ENCODE measurements at places on chromosomes 12 and 14.
A peak's percentile ranks its signal among the peaks of the same experiment; 100 is the strongest.

GRCh38 chr12:92108651-92109050 is 37.0 kb downstream of the BTG1 start:
- DNase-seq, result no peak

DNA sequence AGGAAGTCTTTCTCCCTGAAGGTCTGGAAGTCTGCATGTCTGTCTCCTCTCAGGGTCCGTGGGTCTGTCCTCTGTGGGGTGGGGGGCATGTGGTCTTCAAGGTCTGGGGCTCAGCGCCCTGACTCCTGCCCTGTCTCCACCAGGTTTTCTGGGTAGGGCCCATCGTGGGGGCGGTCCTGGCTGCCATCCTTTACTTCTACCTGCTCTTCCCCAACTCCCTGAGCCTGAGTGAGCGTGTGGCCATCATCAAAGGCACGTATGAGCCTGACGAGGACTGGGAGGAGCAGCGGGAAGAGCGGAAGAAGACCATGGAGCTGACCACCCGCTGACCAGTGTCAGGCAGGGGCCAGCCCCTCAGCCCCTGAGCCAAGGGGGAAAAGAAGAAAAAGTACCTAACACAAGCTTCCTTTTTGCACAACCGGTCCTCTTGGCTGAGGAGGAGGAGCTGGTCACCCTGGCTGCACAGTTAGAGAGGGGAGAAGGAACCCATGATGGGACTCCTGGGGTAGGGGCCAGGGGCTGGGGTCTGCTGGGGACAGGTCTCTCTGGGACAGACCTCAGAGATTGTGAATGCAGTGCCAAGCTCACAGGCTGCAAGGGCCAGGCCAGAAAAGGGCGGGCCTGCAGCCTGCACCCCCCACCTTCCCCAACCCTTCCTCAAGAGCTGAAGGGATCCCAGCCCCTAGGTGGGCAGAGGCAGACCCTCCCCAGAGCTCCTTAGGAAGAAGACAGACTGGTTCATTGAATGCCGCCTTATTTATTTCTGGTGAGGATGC is 3.4 kb downstream of the AQP5 start:
- no peak for DNase-seq

- DNase-seq, result no peak
These were observed 100.8 kb downstream of the PPHLN1 start for GRCh38 chr12:42426746-42427145.

GRCh38 chr14:56119201-56119981 is 1.2 kb downstream of the PELI2 start:
- peak; percentile 20 for DNase-seq

DNA sequence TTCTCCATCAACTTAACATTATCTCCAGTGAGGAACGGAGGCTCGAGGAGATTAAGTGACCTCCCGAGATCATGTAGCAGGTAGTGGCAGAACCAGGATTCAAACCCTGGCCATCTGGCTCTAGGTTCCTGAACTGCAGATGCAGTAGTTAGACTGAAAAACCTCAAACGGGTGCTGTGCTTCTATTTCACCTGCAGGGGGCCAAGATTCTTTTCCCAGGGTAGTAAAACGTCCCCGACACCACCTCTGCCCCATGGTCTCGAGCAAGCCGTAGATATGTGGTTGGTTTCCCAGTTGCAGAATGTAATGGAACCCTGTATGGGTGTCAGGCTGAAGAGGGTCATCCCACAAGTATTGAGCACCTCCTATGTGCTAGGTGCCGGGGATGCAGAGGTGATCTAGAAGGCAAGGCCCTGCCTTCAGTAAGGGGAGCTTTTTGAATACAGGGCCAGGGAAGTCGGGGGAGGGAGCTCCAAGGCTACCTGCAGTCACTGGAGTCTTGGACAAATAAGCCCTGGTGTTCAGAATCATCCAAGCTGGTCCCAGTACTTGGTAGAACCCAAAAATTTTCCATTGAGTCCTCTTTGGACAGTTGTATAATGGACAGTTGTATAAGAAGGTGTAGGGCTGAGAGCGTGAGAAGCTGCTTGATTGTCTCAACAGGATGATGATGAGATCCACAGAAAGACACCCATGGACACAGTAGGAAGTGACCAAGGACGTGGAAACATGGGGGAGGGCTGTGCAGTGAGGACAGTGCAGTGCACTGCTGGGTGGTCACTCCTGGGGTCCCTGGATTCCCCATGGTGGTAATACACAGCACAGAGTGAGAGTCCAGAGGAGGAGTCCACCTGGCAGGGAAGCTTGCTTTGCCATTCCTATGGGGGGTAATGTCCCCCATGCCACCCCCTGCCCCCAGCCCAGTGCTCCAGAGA is 197.2 kb downstream of the CHST11 start:
- no peak for DNase-seq

DNA sequence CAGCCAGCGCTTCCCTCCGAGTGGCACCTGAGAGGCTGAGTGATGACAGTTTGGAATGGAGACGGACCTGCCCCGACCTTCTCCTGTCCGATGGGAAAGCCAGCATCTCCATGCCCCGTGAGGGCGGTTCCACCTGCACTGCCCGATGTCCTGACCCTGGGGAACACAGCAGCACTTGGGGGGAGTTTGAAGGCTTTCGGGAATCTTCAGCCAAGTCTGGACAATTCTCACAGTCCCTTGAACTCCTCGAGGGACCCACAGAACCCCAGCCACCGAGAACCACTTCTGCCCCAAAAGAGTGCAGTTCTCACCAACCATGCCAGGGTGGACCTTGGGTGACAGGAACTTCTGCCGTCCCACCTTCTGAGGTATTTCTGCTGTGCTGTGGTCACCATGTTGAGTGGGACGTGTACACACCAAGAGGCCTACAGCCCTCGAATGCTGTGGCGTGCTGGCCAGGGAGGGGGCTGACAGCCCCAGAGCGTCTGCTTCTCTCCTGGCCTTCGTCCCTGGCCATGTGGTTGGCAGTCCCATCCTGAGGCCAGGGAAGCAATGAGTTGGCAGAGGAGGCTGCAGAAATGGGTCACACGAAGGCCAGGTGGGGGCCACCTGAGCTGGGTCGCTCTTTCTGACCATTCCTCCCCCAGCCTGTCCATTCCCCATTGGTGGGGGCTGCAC is 1.0 kb downstream of the CLBA1 start:
- no peak for DNase-seq

DNA sequence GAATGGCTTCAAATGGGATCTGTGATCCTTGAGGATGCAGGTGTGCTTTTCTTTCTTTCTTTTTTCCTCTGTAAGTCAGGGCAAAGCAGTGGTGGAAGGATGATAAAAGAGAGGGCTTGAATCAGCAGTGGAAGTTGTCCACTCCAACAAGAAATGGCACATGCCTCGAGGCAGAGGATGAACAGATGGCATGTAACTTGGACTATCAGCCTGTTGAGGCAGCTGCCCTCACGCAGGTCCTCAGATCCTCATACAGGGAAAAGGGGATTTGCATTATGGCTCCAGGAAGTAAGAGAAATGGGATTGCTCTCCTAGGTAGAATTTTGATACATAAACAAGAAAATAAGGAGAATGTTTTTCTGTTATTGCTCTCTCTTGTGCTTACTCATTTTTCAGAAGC is 368.0 kb downstream of the FUT8 start:
- DNase-seq, result no peak

DNA sequence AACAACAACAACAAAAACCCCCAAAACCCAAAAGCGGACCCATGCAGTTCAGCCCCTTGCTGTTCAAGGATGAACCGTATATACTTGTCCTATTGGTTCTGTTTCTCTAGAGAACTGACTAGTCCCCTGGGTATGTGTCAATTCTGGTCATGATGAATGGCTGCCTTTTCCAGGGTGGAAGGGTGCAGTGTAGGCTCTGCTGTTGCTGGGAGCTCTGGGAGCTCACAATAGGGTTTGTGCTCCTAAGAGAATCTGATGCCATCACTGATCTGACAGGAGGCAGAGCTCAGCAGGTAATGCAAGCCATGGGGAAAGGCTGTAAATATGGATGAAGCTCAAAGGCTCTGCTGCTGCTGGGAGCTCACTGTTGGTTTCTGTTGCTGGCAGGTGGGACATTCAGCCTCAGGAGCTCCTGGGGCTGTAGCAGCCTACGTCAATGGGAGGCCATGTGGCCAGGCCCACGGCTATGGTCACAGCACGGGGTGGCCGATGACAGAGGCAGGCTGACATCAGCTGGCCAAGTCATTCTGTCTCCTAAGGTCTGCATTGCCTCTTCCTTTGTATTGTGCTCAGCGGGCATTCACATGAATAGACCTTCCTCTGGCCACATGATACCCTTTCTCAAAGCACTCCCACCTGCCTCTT is 37.9 kb downstream of the DLK1 start:
- no peak for DNase-seq

GRCh38 chr12:76883151-76883550 is 4.3 kb upstream of the CSRP2 start:
- no peak for DNase-seq

GRCh38 chr12:120257041-120257821 is 8.3 kb downstream of the PXN start:
- no peak for DNase-seq

GRCh38 chr14:21036751-21037150 is 2.1 kb upstream of the RNASE13 start:
- no peak for DNase-seq

GRCh38 chr14:21191261-21191808 is 35.5 kb upstream of the OR5AU1 start:
- no peak for DNase-seq

DNA sequence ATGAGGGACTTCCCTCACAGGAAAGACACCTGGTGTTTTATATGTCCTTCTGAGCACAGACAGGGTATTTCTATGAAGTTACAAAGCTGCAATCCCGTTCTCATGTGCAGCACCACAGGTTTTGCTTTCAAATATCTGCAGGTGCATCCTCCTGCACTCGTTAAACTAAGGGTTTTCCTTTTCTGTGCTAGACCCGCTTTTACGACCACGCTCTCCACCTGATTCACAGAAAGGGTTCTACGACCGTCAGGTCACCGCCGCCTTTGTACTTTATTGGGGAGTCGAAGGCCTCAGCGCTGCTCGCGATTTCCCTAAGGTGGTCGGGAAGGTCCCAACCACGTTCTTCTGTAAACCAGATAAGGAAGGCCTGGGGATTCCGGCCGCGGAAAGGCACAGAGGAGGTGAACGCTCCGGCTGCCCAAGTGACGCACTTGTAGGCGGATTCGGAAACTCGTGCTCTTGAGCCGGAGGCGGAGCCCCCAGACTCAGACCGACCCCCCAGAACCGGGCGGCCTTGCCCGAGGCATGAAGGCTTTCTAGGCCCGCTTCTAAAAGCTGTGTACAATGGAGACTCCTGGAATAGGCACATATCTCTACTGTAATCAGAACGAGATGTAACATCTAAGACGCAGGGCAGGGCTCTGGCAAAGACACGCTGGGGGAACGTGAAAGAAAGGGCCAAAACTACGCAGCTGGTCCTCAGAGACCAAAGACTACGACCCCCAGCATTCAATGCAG is 995 bp upstream of the HSP90B1 start:
- DNase-seq, result peak; percentile 66

DNA sequence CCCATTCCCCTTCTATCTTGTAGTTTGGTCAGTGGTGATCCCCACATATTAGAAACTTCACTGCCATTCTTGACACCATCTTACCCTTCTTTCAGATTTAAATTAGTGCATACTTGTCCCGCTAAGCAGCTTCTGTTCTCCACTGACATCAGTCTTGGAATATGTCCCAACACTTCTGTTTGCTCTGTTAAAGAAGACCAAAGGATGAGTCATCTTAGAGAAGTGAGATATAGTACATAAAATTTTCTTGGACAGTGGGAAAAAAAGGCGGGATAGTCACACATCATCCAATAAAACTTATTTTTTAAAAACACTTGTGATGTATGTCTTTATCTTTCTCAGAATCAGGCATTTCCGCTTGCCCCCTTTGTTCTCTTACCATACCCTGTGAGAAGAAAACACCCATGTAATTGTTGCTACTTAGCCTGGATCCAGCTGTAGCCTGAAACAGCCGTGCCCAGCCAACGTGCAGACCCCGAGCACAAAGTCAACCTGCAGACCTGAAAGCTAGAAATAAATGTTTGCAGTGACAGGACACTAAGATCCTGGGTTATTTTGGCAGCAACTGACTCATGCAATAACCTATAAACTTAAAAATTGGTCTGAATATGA is 100.1 kb upstream of the PDE3A start:
- DNase-seq, result no peak

DNA sequence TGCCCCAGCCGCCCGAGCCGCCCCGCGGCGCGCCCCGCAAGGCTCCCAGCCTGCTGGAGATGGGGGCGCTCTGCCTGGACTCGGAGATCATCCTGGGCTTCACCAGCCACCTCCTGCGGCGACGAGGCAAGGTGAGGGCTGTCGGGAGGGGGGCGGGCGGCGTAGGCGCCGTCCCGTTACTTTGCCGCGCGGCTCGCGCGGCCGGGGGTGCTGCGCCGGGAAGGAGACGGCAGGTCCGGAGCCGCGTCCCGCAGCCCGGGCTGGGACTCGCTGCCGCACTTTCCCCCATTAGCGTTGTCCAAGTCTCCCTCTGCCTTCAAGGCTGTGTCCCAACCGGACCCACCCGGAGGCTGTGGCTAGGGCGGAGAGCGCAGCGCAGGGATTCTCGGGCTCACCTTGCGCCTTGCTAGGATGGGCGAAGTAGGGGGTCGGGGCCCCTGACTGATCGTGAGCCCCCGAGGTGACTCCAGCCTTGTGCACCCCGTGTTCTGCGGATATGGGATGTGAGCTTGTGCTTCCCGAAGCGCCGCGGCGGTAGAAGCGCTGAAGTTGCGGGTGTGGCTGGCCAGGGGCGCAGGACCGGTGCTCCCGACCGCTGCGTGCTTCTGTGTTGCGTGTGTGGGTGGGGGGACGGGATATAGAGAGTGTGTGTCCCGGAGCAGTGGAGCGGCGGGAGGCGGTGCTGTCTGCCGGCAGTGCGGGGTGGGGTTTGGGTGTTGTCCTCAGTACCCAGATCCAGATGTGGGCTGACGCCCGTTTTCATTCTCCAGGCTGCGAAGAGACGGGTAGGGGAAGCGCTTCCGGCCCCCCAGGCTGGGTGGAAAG is 1.7 kb upstream of the KIF26A start:
- no peak for DNase-seq

DNA sequence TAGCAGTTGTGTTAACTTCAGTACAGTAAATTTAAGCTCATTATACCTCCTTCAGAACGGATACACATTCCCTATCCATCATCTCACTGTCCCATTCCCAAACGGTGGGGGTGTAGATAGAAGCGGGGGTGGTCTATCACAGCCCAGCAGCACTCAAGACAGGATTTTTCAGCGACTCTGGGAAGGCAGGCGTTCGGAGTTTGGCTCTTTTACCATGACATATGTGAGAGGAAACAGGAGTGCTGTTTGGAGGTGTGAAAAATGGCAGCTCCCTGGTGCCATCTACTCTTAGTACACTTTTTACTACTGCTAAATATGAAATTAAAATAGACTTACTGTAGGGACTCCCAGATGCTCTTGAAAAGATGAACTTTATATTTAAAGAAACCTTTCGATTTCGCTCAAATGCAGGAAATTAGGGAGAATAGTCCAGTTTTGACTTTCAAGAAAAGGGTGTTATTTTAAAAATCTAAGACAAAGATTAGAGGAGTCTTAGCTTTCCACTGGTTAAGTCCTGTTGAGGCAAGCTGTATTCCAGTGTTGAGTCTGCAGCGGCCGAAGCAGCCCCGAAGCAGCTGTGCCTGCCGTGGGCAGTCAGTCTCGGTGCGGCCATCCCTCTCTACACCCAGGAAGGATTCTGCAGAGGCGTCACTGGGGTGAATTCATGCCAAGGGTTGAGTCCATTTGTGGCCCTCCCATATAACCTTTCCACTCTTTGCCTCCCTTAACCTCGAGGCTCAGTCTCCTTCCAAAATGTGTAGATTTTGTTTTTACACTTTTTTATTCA is 42.1 kb downstream of the KCNMB4 start:
- DNase-seq, result no peak

- no peak for DNase-seq
These were observed 14.4 kb downstream of the IGF1 start for GRCh38 chr12:102465762-102466560.

All from stimulated activated CD8-positive, alpha-beta memory T cell treated with anti-CD3 and anti-CD28 coated beads, Interleukin-2, amount 100 ng/mL, for 48 hours (primary cell).